ENCODE measurements at places on chromosomes 3 and 15. TPM values are rescaled to one million over a fixed set of nuclear protein-coding genes. Genes with fewer than 3 reads are reported as not detected.

FOXL2 gene
- 1.5 TPM for total RNA-seq

DNA sequence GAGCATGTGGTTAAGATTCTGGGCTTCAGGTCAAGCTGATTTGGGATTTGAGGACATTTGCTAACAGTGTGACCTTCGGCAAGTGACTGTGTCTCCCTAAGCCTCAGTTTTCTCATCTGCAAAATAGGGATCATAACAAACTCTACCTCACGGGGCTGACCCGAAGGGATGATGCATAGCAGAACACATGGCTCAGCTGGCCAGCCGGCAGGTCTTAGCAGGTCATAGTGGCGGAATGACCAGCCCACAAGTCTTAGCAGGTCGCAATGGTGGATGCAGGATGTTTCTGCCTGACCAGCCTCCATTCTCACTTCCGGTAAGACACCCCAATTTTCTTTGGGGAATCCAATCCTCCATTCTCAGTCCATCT, 63.3 kb downstream of the IQSEC1 start:
- H3K27ac ChIP-seq = no peak overlapping the region
- H3K36me3 ChIP-seq = no peaks in the 10 kb centered on the region
- H3K4me1 ChIP-seq = peaks cover 5% of the 10 kb centered on the region
- H3K4me3 ChIP-seq = no peak overlapping the region
- DNase-seq = no peak

- no peaks in the 10 kb centered on the region for H3K4me1 ChIP-seq
- H3K27me3 ChIP-seq = no peaks in the 10 kb centered on the region
Observed at GRCh38 chr3:196339493-196340254, 1.5 kb upstream of the TM4SF19 start.

TMCO5A gene
- not detected for total RNA-seq

GRCh38 chr15:93252780-93253179, 163.8 kb upstream of the RGMA start:
- H3K27ac ChIP-seq = no peak overlapping the region
- DNase-seq = no peak
- H3K27me3 ChIP-seq = no peaks in the 10 kb centered on the region
- no peaks in the 10 kb centered on the region for H3K4me1 ChIP-seq
- no peak overlapping the region for H3K4me3 ChIP-seq

DNA sequence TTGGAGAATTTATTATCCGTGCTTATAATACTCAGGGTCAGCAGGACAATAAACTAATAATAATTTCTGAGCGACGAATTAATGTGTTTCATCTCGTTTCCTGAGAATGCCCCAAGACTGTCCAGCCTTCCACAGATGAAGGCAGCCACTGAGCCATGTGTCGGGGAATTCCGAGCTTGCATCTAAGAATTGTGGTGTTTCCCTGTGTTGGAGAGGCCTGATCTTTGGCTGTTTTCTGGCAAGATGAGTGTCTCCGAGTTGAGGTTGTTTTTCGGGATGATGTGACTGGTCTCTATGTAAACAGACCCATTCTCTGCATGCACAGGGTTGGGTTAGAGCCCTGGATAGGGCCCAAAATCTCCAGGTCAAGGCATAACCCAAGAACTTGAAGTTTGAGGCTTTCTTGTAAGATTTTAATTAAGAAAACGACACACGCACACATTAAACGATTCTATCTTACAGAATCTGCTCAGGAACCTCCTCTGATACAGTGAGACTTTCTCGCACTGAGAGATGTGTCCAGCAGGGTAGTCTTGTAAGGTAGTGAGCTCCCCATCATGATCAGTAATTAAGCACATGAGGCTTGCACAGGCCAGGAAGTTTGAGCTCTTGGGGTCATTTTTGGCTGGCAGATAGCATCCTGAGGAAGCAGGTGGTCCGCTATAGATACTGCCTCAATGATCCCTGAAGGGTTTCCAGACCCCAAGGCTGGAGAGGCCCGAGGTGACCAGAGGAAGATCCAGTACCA, 14.4 kb downstream of the FGD5 start:
- H3K4me1 ChIP-seq = peaks cover 44% of the 10 kb centered on the region
- H3K4me3 ChIP-seq = no peak overlapping the region
- no peaks in the 10 kb centered on the region for H3K36me3 ChIP-seq

DNA sequence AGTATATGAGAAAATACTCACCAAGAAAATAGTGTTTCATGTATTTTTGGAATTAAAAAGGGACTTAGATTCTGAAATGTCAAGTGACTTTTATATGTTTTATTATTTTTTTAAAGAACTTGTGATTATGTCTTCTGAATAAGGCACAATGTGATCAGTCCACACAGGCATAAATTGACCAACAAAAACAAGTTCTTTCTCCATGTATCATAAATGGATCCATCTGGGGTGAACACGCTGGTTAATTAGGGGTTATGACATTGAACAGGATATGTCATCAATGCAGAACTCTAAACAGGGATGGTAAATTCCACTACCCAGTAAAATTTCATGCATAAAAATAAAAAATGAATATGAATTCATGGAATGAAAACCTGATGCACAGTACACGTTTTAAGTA, 31.3 kb upstream of the PIK3CA start:
- DNase-seq = no peak
- H3K4me3 ChIP-seq = no peak overlapping the region
- no peaks in the 10 kb centered on the region for H3K36me3 ChIP-seq

ARMC8 gene
- 55.0 TPM for total RNA-seq

SSUH2 gene
- not detected for total RNA-seq

GPR149 gene
- total RNA-seq = not detected

GRCh38 chr3:153209596-153209995, 47.6 kb downstream of the RAP2B start:
- no peaks in the 10 kb centered on the region for H3K27me3 ChIP-seq
- no peaks in the 10 kb centered on the region for H3K36me3 ChIP-seq
- no peak overlapping the region for H3K27ac ChIP-seq
- peaks cover 9% of the 10 kb centered on the region for H3K4me1 ChIP-seq
- no peak overlapping the region for H3K4me3 ChIP-seq
- no peak for DNase-seq

DNA sequence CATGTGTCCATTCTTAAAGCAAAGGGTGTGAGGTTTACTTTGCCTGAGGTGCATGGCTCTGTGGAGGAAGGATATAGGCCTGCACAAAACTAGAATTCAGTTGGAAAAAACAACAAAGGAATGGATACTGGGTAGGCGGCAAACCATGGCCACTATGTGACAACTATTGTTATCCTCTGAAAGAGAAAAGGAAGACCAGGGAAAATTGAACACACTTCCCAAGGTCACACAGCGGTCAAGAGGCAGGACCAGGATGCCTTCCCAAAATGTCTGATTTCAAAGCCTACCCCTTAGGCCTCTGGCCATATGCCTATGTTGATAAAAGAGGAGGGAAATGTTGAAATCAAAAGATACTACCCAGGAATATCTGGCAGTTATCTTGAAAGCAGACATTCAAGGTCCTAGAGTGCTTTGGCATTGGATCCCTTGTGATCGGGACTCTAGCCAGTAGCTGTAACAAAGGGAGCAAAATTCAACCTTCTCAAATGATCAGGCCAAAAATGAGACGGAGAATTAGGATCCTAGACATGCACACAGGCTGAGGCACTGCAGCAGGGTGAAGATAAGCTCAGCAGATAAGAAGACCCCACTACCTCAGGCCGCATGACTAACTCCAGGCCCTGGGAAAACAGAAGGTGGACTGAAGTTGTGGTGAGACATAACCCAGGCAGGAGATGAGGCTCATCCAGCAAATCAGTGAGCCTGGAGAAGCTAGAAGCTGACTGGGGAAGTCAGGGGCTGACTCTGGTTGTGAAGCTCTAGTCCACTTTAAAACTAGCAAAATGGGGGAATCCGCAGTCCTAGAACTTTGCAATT, 292.2 kb downstream of the NEK10 start:
- H3K4me3 ChIP-seq = no peak overlapping the region
- DNase-seq = no peak
- H3K27ac ChIP-seq = no peak overlapping the region
- no peaks in the 10 kb centered on the region for H3K27me3 ChIP-seq

DNA sequence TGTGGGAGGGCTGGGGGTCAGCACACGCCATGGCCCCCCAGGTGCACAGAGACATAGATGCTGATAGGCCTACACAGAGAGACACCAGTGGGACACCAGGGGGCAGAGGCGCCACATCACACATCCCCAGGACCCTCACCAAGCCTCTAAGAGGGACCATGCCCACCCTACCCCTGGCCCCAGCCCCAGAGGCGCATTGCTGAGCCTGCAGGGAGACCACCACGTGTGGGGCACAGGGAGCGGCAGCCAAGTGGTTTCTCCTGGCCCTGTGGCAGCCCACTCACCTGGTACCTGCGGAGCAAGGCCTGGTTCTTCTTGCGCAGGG, 1.2 kb downstream of the CCDC9B start:
- no peaks in the 10 kb centered on the region for H3K36me3 ChIP-seq
- no peaks in the 10 kb centered on the region for H3K27me3 ChIP-seq
- H3K4me1 ChIP-seq = peaks cover 89% of the 10 kb centered on the region
- no peak for DNase-seq

CYP1A1 gene
- 1.5 TPM for total RNA-seq

DNA sequence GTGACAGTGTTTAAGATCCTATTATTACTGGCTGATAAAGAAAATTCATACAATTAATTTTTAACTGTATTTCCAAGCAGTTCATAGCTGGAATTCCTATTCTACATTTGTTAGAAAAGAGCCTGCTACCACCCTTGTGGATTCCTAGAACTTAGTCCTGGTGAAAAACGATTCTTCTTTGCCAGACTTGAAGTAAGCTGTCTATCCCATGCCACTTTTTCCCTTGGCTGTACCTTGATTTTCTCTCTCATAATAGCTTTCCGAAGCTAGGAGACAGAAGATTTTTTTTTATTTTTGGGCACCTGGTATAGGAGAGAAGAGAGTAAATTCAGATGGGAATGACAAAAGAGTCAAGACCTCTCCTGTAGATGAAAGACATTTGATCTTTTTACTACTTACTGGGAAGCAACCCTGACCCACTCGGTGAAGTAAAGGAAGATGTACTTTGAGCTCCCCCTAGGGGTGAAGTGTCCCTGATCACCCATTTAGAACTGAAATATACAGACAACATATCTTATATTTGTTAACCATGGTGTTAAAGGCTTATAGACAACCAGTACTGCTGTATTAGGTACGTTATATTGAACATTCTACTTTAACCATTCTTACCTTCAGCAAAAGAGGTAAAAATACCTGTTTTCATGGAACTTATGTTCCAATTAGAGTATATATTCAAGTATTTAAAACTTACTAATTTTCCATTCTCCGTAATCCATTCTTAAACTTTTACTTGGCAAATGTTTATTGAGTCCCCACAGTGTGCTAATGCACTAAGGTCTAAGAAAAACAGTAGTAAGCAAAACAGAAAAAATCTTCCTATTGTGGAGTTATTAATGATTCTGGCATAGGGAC, 36.2 kb upstream of the C3orf38 start:
- DNase-seq = no peak
- H3K4me3 ChIP-seq = no peak overlapping the region
- peaks cover 9% of the 10 kb centered on the region for H3K36me3 ChIP-seq
- H3K4me1 ChIP-seq = no peaks in the 10 kb centered on the region
- no peak overlapping the region for H3K27ac ChIP-seq

DNA sequence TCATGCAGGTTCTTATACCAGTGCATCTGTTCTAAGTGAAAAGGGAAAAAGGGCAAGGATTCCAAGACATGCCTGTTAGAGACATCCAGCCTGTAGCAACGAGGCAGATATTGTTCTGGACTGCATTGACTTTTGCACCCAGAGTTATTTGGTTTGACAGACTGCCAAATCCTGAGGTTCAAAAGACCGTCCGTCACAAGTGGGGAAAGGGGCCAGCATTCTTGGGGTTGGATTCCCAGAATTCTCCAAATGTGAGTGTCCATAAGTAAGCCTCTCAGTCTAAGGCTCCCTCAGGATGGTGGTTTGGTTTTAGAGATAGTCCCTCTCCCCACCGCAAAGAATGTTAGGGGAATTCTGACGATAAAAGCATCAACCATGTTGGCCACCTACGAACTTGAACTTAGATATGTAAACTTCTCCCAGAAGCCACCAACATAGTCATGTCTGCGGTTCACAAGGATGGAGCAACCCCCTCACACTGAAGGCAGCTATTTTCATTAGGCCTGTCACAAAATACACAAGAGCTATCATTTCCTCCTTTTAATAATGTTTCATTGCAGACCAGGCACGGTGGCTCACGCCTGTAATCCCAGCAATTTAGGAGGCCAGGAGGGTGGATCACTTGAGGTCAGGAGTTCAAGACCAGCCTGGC, 13.6 kb upstream of the LACTB start:
- H3K27me3 ChIP-seq = no peaks in the 10 kb centered on the region
- H3K36me3 ChIP-seq = no peaks in the 10 kb centered on the region
- H3K4me1 ChIP-seq = no peaks in the 10 kb centered on the region
- H3K4me3 ChIP-seq = no peak overlapping the region

PDCD10 gene
- total RNA-seq = 71.7 TPM

DNA sequence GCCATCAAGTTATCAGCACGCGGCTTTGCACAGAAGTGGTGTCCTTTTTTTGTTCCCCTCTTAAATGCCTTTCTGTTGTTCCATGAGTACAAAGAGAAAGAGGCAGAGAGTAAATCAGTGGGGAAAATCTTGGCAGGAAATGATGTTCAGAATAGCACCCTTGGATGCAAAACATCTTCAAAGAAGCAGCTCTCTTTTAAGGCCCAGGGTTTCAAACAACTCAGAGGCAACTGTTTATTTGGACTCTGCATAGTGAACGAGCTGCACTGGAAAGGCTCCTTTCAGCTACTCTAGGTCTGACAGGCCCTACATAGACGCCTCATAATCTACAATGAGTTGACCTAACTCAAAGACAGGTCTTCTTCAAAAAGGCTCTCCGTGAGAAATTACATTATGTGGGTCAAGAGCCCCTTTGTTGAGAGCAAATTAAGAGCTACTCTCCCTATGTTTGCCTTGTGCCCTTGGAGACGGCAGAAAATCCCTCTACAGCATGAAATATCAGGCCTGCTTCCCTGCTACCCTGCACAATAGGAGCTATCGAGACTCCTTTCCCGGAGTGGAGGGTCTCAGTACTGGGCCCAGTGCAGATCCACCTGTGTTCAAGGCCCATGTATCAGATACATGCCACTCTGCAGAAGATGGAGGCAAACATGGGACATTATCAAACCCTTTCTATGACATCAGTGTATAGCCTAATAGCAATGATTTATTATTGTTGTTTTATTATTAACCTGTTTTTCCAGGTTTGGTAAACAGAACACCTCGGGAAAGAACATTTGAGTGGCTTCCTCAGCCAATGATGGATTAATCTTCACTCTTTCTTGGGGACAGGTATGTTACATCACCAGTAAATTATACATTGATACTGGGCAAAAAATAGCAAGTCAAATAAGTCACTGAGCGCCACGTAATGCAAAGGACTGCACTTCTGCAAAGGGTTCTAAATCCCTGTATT, 53.1 kb downstream of the HEG1 start:
- peak overlapping the region; percentile 34 for H3K27ac ChIP-seq
- no peaks in the 10 kb centered on the region for H3K27me3 ChIP-seq
- H3K4me3 ChIP-seq = no peak overlapping the region
- H3K4me1 ChIP-seq = peaks cover 30% of the 10 kb centered on the region
- peaks cover 48% of the 10 kb centered on the region for H3K36me3 ChIP-seq
- DNase-seq = no peak

ROBO2 gene
- total RNA-seq = 11.0 TPM

Measured in vagina (tissue), 2 donors.